Testis (tissue), 5 donors: ENCODE measurements at places on chromosomes 5 and 9. TPM values are rescaled to one million over a fixed set of nuclear protein-coding genes. Genes with fewer than 3 reads are reported as not detected.
A peak's percentile ranks its signal among the peaks of the same experiment; 100 is the strongest.

The CTSL gene
- total RNA-seq: 100 TPM

The BASP1 gene
- total RNA-seq: 2.6 TPM

GRCh38 chr9:113567361-113568080 is 104.0 kb downstream of the RGS3 start:
- peaks cover 47% of the 10 kb centered on the region for H3K4me1 ChIP-seq
- no peaks in the 10 kb centered on the region for H3K36me3 ChIP-seq
- no peak overlapping the region for H3K27ac ChIP-seq
- no peak for DNase-seq

DNA sequence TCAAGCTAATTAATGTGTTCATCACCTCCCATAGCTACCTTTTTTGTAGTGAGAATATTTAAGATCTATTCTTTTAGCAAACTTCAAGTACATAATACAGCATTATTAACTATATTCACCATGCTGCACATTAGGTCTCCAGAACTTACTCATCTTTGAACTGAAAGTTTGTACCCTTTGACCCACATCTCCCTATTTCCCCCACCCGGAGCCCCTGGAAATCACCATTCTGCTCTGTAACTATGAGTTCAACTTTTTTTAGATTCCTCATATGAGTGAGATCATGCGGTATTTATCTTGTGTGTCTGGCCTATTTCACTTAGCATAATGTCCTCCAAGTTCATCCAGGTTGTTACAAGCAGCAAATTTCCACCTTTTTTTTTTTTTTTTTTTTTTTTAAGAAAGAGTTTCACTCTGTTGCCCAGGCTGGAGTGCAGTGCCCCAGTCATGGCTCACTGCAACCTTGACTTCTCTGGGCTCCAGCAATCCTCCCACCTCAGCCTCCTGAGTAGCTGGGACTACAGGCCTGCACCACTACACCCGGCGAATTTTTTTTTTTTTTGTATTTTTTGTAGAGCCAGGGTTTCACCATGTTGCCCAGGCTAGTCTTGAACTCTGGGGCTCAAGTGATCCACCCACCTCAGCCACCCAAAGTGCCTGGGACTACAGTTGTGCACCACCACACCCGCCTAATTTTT is 100.4 kb upstream of the SAP30L start:
- H3K4me1 ChIP-seq: no peaks in the 10 kb centered on the region
- no peak overlapping the region for H3K27ac ChIP-seq
- no peak for DNase-seq

DNA sequence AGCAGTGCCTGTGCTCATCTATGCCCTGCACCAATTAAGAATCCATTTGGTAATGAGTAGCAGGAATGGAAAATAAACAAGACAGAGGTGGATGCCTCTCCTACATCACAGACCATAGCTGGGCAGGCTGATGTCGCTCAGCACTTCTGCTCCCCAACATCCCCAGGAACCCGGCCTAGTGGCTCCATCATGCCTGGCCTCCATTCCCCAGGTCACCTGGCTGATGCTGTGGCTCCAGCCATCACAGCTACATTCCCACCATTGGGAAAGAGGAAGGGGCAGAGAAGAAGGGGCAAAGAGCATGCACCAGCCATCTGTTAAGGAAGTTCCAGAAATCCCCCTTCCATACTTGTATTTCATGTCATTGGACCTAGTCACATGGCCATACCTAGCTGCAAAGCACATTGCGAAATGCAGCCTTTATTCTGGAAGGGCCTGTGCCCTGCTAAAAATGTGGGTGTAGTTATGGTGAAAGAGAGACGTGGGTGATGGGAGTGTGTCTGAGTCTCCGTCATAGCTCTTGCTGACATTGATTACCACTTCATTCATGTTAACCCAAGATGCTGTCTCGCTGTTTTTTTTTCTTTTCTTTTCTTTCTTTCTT is 86.1 kb upstream of the ADAMTS2 start:
- no peak for DNase-seq
- H3K27ac ChIP-seq: no peak overlapping the region
- H3K36me3 ChIP-seq: no peaks in the 10 kb centered on the region

DNA sequence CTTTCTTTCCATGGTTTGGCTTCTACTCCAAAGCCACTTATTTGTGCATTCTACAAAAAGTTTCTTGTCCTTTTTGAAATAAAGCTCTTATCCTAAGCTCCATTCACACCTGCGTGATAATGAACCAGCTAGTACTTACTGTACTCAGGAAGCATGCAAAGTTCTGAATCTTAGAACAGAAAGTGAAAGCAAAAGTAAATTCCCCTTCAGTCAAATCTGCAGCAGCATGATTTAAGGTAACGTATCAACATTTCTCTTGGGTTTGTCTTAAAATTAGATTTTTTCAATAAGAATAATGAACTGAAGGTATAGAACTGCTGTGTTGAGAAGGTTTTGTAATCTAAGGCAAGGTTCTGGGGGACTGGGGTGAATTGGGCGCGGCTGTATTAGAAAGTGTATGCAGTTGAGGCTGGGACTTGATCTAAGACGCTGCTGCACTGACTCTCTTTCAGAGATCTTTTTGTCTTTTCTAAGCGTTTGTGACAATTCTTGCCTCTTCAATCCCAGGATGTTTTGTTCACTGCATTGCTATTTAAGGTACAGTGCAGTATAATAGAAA is at the start of gene ERAP2:
TSS of gene ERAP2 (plus strand) at position 209 of the 559 bp plus-strand sequence. CDS start 3,186 bp downstream, outside the sequence.
- DNase-seq: no peak
- no peaks in the 10 kb centered on the region for H3K36me3 ChIP-seq
- H3K4me3 ChIP-seq: peak within 1 kb of the TSS; percentile 61
- peak within 1 kb of the TSS; percentile 65 for H3K27ac ChIP-seq
- no peaks in the 10 kb centered on the region for H3K4me1 ChIP-seq
- no peaks in the 10 kb centered on the region for H3K27me3 ChIP-seq

GRCh38 chr5:31530541-31531265 is 1.2 kb downstream of the DROSHA start:
- no peaks in the 10 kb centered on the region for H3K27me3 ChIP-seq
- H3K36me3 ChIP-seq: no peaks in the 10 kb centered on the region
- DNase-seq: no peak
- H3K4me1 ChIP-seq: peaks cover 15% of the 10 kb centered on the region
- H3K27ac ChIP-seq: no peak overlapping the region

GRCh38 chr9:16816011-16816410 is 54.5 kb downstream of the BNC2 start:
- no peaks in the 10 kb centered on the region for H3K36me3 ChIP-seq
- H3K4me3 ChIP-seq: no peak overlapping the region
- H3K27me3 ChIP-seq: no peaks in the 10 kb centered on the region
- H3K27ac ChIP-seq: no peak overlapping the region

- no peak overlapping the region for H3K4me3 ChIP-seq
- no peak overlapping the region for H3K27ac ChIP-seq
- peaks cover 10% of the 10 kb centered on the region for H3K4me1 ChIP-seq
- no peaks in the 10 kb centered on the region for H3K27me3 ChIP-seq
- no peaks in the 10 kb centered on the region for H3K36me3 ChIP-seq
These were observed 6.5 kb upstream of the PRRC2B start for GRCh38 chr9:131387394-131387793.

The PCDHA1 gene
- total RNA-seq: 2.6 TPM
